ENCODE measurements at places on chromosomes 13 and 19.
A peak's percentile ranks its signal among the peaks of the same experiment; 100 is the strongest.

DNA sequence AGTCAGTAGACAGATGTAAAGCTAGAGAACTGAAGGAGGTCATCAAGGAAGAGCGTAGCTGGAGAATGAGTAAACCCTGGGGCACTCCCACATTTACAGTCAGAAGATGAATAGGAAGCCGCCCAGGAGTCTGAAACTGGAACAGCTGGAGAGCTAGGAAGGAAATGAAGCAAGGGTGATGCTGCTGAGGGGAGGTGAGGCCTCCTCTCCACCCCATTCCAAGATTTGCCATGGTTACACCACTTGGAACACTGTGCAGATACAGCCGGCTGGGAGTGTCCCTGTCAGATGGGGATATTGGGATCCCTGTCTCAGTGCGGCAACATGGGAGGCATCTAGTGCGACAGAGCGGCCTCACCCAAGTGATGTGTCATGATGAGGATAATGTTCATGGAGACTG, 51.8 kb upstream of the GPI start:
- DNase-seq, result no peak

DNA sequence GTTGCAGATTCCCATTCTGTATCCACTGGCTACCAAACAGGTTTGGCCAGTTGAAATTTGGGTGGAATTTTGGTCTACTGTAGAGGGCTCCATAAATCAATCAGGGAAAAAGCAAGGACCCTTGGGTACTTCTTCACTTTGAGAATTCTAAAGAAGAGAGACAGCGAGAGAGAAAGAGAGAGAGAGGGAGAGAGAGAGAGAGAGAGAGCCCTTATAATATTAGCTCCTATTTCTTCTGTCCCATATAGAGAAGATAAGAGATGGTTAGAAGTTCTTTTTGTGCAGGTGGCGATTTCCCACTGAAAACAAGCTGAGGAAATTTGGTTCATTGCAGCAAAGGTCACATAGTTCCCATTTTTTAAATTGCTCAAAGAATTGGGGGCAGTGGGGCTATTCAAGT, 88.6 kb upstream of the ZNF536 start:
- DNase-seq, result no peak

DNA sequence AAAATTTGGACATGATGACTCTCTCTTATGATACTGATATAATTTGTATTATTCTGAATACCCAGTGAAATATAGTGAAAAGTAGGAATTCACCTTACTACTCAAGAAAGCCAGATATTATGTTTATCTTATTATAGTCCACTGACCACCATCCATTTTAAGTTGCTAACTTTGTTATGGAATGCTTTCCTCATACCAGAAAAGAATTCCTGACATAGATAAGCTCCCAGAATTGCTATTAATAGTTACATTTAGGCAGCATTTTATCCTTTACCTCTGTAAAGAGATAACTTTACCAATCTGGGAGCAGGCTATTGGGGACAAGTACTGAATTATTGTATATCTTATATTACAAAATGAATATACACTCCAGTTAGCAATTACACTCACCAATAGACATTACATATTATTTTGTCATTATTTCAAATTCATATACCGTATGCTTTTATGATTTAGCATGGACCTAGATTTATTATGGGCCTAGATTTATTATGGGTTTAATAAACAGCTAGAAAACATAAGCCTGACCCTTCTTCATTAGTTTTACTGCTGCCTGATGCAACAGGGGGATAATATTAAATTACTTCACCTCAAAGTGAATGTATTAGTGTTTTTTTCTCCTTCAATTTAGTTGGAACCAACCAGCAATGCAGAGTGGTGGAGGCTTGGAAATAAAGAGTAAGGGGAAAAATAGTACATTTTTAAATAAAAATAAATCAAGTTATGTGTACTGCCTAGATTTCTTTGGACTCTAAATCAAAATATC, 1886.1 kb downstream of the PCDH9 start:
- no peak for DNase-seq

DNA sequence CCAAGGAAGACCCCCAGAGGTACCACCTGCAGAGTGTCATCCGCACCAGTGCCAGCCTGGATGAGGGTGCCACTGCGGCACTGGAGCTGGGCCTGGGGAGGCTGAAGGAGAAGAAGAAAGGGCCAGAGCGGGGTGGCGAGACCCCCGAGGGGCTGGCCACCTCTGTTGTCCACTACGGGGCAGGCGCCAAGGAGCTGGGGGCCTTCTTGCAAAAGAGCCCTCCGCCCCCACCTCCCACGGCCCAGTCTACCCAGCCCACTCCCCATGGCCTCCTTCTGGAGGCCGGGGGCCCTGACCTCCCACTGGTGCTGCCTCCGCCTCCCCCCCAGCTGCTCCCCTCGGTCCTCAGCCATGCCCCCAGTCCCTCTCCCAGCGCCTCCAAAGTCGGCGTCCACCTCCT, 5.4 kb downstream of the PRR12 start:
- no peak for DNase-seq

DNA sequence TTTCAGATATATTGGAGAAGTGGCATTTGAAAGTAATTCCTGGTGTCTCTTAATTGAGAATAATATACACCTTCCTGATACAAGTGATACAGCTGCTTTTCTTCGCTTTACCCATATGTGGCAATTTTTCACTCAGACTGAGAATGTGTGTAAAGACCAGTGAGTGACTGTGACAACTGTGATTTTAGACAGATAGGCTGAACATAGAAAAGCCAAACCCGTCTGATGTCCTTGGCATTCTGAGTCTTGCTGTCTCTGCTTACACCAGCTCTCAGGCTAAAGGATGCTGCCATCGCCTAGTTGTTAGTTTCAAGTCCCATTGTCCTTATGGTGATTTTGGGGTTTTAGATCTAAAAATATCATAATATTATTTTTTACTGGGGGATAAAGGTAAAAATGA, 492.6 kb downstream of the RFC3 start:
- no peak for DNase-seq

- peak; percentile 54 for DNase-seq
Measured at GRCh38 chr19:32201636-32202051, 143.8 kb upstream of the ZNF507 start.

GRCh38 chr13:80055847-80056246, 285.1 kb downstream of the SPRY2 start:
- DNase-seq, result no peak

DNA sequence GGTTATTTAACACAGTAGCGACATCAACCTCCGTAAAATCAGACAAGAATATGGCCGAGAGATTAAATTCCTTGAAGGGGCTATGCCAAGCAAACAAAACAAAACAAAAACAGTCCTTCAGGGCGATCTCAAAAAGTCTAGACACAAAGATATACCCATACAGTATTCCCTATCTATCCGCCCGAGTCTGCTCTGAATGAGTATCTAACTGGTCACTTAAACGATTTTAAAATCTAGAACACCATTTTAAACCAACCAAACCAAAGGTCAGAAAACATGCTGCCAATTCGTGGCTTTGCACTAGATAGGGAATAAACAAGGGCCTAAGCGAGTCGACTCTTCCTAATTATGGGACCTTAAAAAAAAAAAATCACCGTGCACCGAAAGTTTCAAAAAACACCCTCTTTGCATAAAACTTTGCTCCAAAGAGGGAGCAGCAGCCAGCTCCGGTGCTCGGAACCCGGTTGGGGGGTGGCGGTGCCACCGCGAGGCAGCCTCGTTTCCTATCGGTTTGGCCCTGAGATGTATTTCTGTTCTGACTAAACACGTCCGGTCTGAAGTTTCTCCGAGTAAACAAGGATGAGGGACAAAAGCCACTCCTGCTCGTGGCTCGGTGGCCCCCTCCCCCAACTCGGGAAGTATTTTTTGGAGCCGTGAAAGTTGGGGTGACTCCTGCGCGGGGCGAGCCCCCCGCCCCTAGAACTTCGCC, 1.8 kb downstream of the HMGB1 start:
- peak; percentile 73 for DNase-seq

DNA sequence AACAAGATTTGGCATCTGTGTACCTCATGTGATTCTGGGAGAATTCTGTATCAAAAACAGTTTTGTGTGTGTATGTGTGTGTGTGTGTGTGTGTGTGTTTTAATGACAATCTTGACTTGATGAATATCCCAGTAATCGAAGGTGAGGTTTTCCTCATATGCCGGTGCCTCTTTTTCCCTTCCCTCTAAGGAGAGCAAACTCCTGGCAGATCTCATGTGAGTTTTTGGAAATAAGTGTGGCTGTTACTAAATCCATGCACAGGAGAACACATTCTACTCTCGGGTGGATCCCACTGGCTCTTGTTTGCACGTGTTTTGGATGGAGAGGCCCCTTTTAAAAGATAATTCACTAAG, 29.0 kb upstream of the CEBPG start:
- DNase-seq, result no peak

DNA sequence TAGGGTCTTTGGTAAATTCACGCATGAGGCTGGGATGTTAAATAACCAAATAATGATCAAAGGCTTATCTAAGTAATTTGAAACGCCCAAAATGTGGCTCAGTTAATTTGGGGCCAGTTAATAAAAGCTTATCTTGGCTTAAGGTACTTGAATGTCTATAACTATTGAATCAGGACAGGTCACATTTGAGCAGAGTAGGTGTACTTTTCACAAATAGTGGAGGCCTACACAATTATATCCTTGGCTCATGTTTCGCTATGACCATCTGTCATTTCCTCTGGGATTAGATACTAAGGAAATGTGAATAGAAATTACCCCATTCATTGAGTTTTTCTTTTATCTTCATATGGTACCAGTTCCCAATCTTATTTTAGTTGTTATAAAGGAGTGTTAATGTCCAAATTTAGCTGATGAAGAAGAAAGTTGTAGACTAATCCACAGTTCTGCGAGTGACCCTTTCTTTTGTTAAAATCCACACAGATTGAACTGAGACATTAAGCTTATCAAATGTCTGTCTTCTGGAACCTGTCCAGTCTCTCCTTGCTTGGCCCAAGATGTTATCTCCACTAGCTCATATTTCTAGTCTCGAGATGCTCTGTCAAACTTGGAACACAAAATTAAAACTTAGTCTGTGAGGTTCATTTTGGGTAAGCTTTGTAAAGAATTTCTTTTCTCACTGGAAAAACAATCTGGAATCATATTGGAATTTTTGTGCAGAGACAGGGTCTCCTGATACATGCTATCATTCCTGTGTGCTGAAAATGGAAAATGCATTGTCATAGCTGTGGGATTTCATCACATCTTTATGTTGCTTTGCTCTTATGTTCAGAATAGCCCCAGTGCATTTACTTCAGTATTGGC, 31.0 kb downstream of the SLAIN1 start:
- peak; percentile 21 for DNase-seq

DNA sequence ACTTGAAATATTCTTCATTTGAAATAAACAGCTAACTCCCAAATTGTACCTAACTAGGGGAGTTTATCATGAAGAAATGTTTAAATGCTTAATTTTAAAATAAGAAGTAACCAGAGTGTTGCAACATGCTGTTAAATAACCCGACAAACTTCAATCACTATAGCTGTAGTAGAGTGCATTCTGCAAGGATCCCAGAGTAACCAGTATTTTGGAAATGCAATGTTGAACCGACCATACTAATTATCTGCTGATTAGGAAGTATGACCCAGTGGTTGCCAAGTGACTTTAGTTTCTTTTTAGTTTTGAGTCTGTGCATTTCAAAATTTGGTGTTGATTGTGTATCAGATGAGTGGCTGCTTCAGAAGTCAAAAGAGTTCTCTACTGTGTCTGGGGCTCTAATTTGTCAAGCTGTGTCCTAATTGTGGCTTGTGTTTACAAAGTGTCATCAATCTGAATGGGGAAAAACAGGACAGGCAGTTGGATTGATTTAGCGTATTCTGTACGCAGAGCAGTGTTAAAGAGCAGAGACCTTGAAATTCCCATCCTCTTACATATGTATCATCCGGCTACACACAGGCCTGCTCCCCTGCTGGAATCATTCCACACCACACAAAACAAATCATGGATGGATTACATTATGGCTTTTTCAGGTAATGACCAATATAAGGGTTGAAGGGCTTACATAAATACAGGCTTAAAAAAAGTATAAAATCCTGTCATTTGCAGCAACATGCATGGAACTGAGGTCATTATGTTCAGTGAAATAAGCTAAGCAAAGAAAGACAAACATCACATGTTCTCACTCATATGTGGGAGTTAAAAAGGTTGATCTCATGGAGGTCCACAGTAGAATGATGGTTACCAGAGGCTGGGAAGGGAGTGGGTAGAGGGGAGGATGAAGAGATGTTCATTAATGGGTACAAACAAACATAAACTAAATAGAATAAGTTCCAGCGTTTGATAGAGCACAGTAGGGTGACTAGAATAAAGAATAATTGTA, 351.5 kb downstream of the KLF12 start:
- no peak for DNase-seq

- DNase-seq, result no peak
Measured at GRCh38 chr13:80705371-80706163, 364.6 kb upstream of the SPRY2 start.

- DNase-seq, result no peak
Measured at GRCh38 chr19:37333457-37333856, 37.4 kb upstream of the ZNF527 start.

GRCh38 chr13:40969169-40969901, 49.8 kb downstream of the ELF1 start:
- DNase-seq, result peak; percentile 72

DNA sequence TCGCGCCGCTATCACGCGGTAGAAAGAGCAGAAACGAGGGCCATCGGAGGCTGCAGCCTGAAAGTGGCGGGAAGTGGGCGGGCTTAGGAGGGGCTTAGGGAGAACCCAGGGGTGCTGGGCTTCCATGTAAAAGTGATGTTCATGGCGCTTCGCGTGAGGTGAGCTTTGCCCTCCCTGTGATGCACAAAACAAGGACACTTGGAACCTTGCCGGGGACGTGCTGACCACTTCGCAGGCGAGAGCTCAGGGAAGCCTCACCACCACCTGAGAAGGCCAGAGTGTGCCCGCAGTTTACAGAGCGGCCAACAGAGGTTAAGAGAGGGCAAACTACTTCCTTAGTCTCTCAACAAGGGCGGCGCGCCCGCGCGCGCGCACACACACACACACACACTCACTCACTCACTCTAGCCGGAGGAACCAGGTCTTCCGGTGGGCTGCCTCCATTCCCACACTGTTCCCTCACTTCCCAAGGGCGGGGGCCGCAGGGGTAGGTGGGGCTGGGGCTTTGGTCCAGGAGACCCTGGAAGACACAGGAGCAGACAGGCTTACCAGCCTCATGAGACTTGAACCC, 651 bp downstream of the GAPDHS start:
- DNase-seq, result peak; percentile 33

DNA sequence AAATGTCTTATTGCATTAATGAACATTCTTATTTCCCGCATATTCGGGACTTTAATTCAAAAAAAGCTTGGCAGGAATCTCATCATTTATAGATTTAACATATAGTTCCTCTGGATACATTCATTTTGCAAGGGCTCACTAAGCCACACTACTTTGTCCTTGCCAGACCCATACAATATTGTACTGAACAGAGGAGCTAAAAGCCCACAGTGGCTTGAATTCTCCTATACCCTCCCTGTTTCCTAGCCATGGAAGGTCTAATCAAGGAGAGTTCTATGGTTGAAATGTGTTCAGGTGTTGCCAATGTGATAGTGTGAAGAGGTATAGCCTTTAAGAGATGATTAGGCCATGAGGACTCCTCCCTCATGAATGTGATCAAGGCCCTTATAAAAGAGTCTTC, 298.9 kb downstream of the ENOX1 start:
- DNase-seq, result no peak

Data from NB4 (cell line).